ENCODE measurements at places on chromosomes 12 and 14. TPM values are rescaled to one million over a fixed set of nuclear protein-coding genes. Genes with fewer than 3 reads are reported as not detected.

- H3K27me3 ChIP-seq, result no peaks in the 10 kb centered on the region
- H3K4me3 ChIP-seq, result no peak overlapping the region
- DNase-seq, result no peak
- H3K27ac ChIP-seq, result no peak overlapping the region
These were observed 41.8 kb upstream of the PTPRR start for GRCh38 chr12:70962226-70962794.

DNA sequence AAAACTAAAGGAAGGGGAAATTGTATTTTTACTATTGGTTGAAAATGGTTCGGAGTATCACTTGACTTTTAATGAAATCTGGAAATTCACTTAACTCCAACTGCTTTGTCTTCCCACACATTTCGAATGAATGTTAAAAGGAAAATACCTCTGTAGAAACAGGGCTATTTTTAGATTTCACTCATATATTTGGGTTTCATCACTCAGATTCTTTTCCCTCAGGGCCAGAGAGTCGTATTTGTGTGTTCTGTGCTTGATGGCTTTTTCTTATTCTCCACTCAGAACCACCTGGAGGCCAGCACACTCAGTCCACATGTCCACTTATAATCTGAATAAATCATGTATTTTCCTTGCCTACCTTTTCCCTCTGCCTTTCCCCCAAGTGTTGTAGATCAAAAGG lies 40.0 kb downstream of the DAAM1 start:
- H3K36me3 ChIP-seq, result no peaks in the 10 kb centered on the region
- no peak overlapping the region for H3K27ac ChIP-seq
- DNase-seq, result no peak

DNA sequence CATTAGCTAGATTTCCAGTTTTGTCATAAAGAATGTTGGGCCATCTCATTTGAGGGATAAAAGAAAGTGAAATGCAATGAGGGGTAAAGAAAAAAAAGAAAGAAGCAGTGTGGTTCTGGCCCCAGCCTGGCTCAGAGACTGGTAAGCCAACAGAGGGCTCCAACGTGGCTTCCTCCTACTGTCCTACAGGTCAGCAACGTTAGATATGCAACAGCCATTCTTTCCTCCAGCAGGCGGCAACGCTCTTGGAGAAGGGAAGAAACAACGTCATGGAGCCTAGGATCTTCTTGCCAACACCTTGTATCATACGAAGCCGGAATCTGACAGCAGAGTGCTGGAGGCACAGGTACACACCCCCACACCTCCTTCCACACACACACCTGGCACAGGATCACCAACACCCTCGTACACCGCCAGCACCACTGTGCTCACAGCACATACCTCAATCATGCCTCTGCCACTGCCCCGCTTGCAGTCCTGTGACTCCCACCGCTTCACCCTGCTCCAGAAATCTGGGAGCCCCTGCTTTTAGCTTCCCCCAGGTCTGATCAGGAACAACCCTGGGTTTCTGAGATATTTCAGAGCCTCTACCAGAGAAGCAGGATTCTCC lies 102.8 kb downstream of the RPAP3 start:
- H3K27me3 ChIP-seq, result no peaks in the 10 kb centered on the region
- no peaks in the 10 kb centered on the region for H3K36me3 ChIP-seq
- H3K27ac ChIP-seq, result no peak overlapping the region
- H3K4me1 ChIP-seq, result peaks cover 4% of the 10 kb centered on the region

- peaks cover 33% of the 10 kb centered on the region for H3K36me3 ChIP-seq
- no peak for DNase-seq
- no peak overlapping the region for H3K4me3 ChIP-seq
These were observed 170.6 kb downstream of the MED13L start for GRCh38 chr12:116106870-116107269.

DNA sequence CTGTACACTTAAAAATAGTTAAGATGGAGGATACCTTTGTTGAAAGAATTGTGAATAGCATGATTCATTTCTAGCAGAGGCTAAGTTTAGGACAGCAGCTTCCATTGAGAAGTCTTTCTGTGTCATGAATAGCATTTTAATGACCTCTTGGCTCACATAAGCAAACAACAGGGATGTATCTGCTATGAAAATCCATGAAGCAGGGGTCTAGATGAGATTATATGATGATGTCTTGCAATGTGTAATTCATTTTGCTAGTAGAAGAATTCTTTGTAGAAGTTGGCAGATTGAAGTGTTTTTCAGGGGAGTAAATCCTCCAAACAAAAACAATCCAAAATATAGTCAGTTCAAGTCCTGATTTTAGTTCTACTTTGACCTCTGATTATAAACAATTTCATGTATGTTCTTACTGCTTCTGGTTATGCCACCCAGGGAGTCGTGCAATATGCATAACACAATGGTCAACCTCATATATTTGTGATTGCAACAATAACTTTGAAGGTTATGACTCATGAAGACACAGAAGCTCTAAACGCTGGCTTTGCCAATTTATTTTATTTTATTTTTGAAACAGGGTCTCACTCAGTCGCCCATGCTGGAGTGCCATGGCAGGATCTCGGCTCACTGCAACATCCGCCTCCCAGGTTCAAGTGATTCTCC lies 6.9 kb upstream of the RD3L start:
- no peaks in the 10 kb centered on the region for H3K36me3 ChIP-seq
- H3K27ac ChIP-seq, result peak overlapping the region; percentile 64
- no peak overlapping the region for H3K4me3 ChIP-seq

DNA sequence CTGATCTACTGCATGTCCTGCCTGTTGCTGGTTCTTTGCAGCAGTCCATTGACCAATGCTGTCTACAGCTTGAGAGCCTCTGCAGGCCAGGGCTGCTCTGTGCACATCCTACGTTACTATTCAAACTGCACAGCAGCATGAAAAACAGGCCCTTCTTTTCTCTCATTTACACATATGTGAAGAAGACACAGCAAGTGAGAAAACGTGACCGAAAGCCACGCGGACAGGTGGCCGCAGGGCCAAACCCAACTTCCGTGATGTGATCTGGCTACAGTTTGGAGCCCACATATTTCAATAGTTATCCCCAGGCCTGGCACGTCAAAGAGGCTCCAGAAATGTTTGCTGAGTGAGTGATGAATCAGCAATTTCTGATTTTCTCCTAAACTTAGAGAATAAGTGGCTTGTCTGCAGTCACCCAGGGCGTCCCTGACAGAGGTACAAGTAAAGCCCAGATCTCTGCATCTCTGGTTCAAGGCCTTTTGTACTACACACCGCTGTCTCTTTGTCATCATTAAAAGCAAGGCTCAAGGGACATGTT lies 17.9 kb upstream of the TCL1B start:
- H3K36me3 ChIP-seq, result no peaks in the 10 kb centered on the region

DNA sequence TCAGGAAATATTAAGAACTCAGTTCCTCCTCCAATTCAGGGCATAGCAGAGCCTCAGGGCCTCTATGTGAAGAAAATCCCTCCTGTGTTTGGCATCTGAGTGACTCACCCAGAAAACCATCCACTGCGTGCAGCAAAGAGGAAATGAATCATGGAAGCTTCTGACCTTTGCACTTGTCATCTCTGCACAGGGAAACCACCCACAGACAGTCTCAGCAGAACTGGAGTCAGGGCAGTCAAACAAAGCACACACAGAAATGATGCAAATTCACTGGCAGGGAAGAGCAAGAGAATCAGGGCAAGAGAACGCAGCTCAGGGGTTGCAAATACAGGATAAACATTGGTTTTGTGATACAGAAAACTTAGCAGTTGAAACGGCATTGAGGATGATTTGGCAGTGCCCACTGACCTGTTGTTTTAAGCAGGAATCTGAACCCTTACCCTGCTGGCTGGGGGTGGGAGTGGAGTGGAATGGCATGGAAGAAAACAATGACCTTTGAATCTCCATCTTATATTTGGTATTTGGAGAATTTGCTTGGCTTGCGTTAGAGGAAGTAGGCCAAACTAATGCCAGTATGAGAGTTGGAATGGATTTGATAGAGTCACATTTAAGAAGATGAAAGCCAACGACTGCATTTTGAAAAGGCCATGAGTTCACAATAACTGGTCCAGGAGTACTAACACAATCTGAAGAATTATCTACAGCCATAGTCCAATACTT lies 53.5 kb downstream of the PHLDA1 start:
- DNase-seq, result no peak
- H3K27me3 ChIP-seq, result no peaks in the 10 kb centered on the region
- peak overlapping the region; percentile 58 for H3K27ac ChIP-seq
- H3K36me3 ChIP-seq, result no peaks in the 10 kb centered on the region

- no peaks in the 10 kb centered on the region for H3K27me3 ChIP-seq
- peak overlapping the region; percentile 67 for H3K27ac ChIP-seq
- DNase-seq, result no peak
- peaks cover 34% of the 10 kb centered on the region for H3K4me1 ChIP-seq
These were observed 19.3 kb downstream of the ZBTB39 start for GRCh38 chr12:56987011-56987410.

GRCh38 chr14:88146881-88147649 lies 142.1 kb downstream of the GPR65 start:
- DNase-seq, result no peak
- no peaks in the 10 kb centered on the region for H3K27me3 ChIP-seq
- H3K4me3 ChIP-seq, result no peak overlapping the region

- no peaks in the 10 kb centered on the region for H3K36me3 ChIP-seq
- H3K4me3 ChIP-seq, result no peak overlapping the region
- no peak overlapping the region for H3K27ac ChIP-seq
- H3K4me1 ChIP-seq, result no peaks in the 10 kb centered on the region
These were observed 33.8 kb upstream of the SLC25A3 start for GRCh38 chr12:98559666-98560065.

- H3K27ac ChIP-seq, result no peak overlapping the region
- H3K4me3 ChIP-seq, result no peak overlapping the region
- H3K4me1 ChIP-seq, result peaks cover 28% of the 10 kb centered on the region
- no peaks in the 10 kb centered on the region for H3K36me3 ChIP-seq
- no peaks in the 10 kb centered on the region for H3K27me3 ChIP-seq
These were observed 2.3 kb downstream of the ZNF605 start for GRCh38 chr12:132953771-132954170.

DNA sequence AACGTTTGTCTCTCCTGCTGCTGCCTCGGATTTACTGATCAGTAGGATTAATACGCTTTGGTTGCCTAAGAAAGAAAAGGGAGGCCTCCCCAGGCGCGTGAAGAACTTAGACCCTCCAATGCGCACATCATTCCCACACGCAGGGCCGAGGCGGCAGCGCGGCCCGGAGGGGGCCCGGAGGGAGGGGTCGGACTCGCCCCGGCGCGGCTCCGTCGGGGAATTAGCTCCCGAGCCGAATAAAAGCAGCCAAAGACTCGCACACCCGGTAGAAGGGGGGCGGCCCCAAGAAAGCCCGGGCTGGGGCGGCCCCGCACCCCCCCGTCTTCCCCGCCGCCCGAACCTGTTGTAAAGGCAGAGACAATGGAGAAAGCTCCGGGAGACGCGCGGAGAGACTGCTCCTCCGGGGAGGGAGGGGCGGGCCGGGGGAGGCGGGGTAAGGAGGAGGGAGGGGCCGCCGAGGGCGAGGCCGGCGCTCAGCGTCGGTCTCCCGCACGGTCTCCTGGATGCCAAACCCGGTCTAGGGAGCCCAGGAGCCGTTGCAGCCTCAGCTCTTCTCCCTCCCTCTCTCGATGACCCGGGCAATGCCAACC lies at the start of gene NELL2:
TSS of gene NELL2 (minus strand) at position 362 of the 590 bp plus-strand sequence. CDS start 446 bp downstream, outside the sequence.
- no peak within 1 kb of the TSS for H3K27ac ChIP-seq
- no peaks in the 10 kb centered on the region for H3K36me3 ChIP-seq
- H3K4me1 ChIP-seq, result peaks cover 6% of the 10 kb centered on the region
- peaks cover 18% of the 10 kb centered on the region for H3K27me3 ChIP-seq
- H3K4me3 ChIP-seq, result peak within 1 kb of the TSS; percentile 55

DNA sequence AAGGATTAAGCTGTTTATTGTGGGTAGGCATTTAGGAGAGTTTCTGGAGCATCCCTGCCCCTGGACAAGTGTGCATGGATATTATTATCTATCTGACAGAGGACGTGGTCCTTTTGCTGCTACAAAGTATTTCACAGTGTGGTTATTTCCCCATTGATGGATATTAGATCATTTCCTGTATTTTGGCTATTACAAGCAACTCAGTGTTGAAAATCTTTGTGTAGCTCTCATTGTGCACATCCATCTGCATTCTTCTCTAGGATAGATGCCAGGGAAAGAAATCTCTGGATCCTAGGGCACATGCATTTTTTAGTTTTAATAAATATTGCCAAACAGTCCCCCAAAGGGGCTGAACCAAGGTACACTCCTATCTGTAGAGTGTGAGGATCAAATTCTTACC lies 154.3 kb upstream of the SRRM4 start:
- no peak for DNase-seq
- no peaks in the 10 kb centered on the region for H3K36me3 ChIP-seq

- H3K27ac ChIP-seq, result no peak overlapping the region
- no peak for DNase-seq
- H3K36me3 ChIP-seq, result no peaks in the 10 kb centered on the region
- no peaks in the 10 kb centered on the region for H3K4me1 ChIP-seq
These were observed 79.5 kb downstream of the PTPRB start for GRCh38 chr12:70557583-70558191.

DNA sequence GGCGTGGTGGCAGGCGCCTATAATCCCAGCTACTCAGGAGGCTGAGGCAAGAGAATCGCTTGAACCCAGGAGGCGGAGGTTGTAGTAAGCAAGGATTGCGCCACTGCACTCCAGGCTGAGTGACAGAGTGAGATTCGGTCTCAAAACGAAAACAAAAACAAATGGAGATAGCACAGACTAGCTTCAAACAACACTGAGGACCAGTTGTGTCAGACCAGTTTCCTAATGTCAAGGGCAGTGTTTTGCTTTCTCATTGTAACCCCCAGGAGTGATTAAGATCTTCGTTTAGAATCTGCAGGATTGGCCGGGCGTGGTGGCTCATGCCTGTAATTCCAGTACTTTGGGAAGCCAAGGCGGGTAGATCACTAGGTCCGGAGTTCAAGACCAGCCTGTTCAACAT lies 18.5 kb downstream of the RPGRIP1 start:
- H3K36me3 ChIP-seq, result no peaks in the 10 kb centered on the region
- no peak overlapping the region for H3K4me3 ChIP-seq
- H3K27me3 ChIP-seq, result peaks cover 15% of the 10 kb centered on the region
- no peak overlapping the region for H3K27ac ChIP-seq

Gene CCDC196
- not detected for polyA plus RNA-seq

Gene FBXO34
- 9.4 TPM for polyA plus RNA-seq

Gene ZFHX2
- 0.35 TPM for polyA plus RNA-seq

Gene CYP46A1
- polyA plus RNA-seq, result 0.38 TPM

Gene KRT81
- polyA plus RNA-seq, result 0.37 TPM

Gene FGD4
- 1.0 TPM for polyA plus RNA-seq

Gene MRPS35
- polyA plus RNA-seq, result 33.1 TPM

Gene HOXC12
- polyA plus RNA-seq, result not detected

Gene HAL
- polyA plus RNA-seq, result 0.72 TPM

Gene MARCHF9
- polyA plus RNA-seq, result 33.0 TPM

Gene P2RX2
- polyA plus RNA-seq, result 2.8 TPM

Gene KRT85
- not detected for polyA plus RNA-seq

All from spleen (tissue), 13 donors.